HFFc6 (cell line): ENCODE measurements at places on chromosomes 2 and 18. TPM values are rescaled to one million over a fixed set of nuclear protein-coding genes. Genes with fewer than 3 reads are reported as not detected.

The CNGA3 gene
- 0.14 and 0.60 TPM in 2 replicates for total RNA-seq

The CENPO gene
- total RNA-seq: 17.8 to 32.4 TPM (median 28.7 TPM) in 3 replicates

The ALLC gene
- not detected in 3 replicates for total RNA-seq

The SCYGR1 gene
- total RNA-seq: not detected in 3 replicates

The IL1B gene
- total RNA-seq: 2.1 and 5.6 TPM in 2 replicates

The ITPRIPL1 gene
- total RNA-seq: 0.36 to 1.1 TPM (median 1.00 TPM) in 3 replicates

The SPATA3 gene
- not detected in 2 replicates for total RNA-seq

The LCT gene
- total RNA-seq: not detected in 3 replicates

The SANBR gene
- 5.5 to 9.5 TPM (median 7.8 TPM) in 3 replicates for total RNA-seq

The FER1L5 gene
- total RNA-seq: not detected in 3 replicates

The MATN3 gene
- total RNA-seq: 0.76 and 1.1 TPM in 2 replicates

The CCDC142 gene
- 8.2 to 11.1 TPM (median 10.0 TPM) in 3 replicates for total RNA-seq

The SP5 gene
- total RNA-seq: not detected in 3 replicates

The RBM44 gene
- total RNA-seq: 0.07 to 0.29 TPM (median 0.15 TPM) in 3 replicates

The HAAO gene
- total RNA-seq: 0.48 TPM in 1 of 2 replicates, not detected in the other

The WDR43 gene
- 67.0 to 80.8 TPM (median 74.5 TPM) in 3 replicates for total RNA-seq

The COLEC12 gene
- 0.05 to 0.12 TPM in 2 of 3 replicates, not detected in the other for total RNA-seq

The COLEC11 gene
- total RNA-seq: not detected in 3 replicates

The MAB21L4 gene
- not detected in 3 replicates for total RNA-seq

The C2orf74 gene
- 18.9 to 23.0 TPM (median 22.3 TPM) in 3 replicates for total RNA-seq

The MAL gene
- not detected in 3 replicates for total RNA-seq

DNA sequence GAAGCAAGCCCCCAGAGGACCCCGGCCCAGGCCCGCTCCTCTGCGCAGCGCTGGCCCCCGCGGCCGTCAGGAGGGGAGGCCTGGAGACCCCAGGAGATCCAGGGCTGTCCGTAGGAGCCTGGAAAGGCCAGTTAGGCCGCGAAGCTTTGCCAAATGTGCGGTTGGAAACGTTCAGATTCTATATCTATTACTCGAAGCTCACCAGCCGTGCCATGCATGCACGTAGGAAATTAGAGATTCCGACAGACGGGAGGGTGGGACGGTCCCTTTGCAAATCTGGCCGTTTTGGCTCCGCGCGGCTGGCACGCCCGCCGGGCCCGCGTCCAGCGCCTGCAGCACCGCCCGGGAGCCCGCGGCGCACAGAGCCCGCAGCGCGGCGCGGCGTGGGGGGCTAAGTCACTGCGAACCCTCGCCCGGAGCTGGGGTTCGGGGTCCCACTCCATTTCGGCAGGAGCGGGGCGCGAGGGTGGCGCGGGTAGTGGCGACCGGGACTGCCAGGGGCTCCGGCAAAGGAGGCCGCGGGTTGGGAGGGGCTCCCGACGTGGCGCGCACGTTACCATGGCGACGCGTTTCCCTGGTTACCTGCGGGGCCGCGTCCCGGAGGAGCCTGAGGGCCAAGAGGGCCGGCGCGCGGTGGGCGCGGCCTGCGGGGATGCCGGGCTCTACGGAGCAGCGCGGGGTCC, 488.6 kb upstream of the SMIM21 start:
- DNase-seq: no peak

GRCh38 chr2:98799375-98800329, 68.7 kb upstream of the MGAT4A start:
- no peak for DNase-seq

GRCh38 chr2:159774370-159774990, 23.5 kb downstream of the CD302 start:
- no peak for DNase-seq

DNA sequence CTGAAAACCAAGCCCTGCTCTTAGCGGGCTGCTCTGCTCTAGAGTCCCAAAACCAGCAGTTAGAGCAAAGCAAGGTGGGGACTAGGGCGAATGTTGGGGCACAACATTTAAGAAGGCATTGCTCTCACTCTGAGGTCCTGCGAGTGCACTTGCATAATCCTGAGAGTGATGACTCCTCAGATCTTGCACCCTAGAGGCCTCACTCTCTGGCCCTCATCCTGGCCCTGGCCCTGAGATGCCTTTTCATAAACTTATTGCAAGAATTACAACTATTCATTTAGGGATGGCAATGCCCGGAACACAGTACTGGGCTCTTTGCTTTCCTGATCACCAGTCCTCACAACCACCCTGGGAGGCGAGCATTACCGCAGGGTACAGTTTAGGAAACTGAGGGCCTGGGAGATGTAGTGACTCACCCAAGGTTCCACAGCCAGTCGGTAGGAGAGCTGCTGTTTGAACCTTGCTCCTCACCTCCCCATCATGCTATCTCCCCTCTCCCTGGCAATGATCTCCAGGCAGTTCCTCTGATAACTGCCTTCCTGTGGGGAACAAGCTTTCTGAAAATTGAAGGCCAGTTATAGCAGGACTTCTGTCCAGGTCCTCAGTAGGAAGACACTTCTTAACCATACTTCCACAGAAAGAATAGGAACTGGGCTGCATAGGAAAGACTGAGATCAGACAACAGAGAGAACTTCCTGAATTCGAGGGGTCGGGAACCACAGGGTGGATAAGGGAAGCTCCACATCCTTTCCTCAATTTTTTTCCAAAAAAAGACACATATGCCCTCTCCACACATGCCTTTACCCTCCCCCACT, 91.3 kb downstream of the TNS1 start:
- no peak for DNase-seq

- DNase-seq: no peak
Observed at GRCh38 chr18:36813101-36813775, 15.6 kb downstream of the TPGS2 start.

DNA sequence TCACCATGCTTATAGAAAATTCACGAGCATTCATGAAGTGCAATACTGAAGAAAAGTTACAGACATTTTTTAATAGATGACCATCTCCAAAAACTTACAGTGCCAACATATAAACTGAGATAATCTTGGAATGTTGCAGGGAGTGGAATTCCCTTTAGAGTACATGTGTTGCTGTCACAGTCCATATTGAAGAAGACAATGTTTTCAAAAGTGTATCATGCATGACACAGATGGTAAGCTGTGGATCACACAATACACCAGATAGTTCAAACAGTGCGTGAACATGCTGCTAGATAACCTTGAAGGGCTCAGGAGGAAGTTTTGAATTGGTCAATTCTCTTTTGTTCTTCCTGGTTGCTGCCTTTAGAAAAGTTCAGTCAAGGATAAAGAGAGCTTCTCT, 1644.3 kb upstream of the NXPH2 start:
- no peak for DNase-seq

GRCh38 chr2:157421331-157421944, 22.5 kb downstream of the CYTIP start:
- no peak for DNase-seq

- DNase-seq: no peak
Observed at GRCh38 chr2:175432793-175433192, 251.3 kb upstream of the ATP5MC3 start.

- DNase-seq: no peak
Observed at GRCh38 chr2:1990724-1991123, 246.4 kb upstream of the PXDN start.

- DNase-seq: no peak
Observed at GRCh38 chr18:50902797-50903196, 23.9 kb downstream of the ME2 start.

DNA sequence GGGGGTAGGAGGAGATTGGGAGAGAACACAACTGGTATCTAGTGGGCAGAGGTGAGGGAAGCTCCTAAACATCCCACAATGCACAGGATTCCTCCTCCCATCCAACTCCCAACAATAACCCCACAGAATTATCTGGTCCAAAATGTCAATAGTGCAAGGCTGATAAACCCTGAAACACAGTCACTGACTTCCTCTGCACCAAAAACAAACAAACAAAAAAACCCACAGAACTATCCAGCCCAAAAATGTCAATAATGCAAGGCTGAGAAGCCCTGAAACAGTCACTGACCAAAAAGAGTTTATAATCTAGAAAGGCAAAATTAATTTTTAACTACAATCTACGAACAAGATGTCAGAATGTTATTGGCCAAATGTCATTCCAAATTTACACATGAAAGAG, 9.8 kb downstream of the TMX3 start:
- no peak for DNase-seq

DNA sequence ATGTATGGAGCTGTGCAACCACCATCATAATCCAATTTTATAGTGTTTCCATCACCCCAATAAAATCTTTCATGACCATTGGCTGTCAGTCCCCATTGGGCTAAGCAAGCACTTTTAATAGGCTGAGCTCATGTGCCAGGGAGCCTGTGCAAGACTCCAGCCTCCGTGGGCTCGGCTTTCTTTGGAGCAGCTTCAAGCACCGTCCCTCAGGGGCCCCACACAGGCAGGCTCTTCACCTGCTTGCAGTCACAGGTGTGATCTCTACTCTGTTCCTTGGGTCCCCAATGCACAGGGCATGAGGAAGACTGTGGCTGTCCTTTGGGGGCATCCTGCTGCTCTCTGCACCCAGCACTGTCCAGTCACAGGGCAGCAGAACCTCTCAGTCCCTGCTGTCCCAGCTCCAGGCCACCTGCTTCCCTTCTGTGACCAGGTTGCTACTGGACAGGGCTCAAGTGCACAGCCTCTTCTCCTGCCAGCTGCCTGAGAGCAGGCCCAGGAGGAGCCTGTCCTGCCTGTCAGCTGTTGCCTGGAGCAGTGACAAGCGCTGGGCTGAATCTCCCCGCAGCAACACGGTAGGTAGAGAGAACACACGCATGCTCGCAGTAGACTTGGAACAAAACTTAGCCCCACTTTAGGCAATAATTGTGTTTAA, 40.7 kb upstream of the TMEM131 start:
- no peak for DNase-seq

- DNase-seq: no peak
Observed at GRCh38 chr2:238406998-238407285, 19.8 kb upstream of the ASB1 start.

DNA sequence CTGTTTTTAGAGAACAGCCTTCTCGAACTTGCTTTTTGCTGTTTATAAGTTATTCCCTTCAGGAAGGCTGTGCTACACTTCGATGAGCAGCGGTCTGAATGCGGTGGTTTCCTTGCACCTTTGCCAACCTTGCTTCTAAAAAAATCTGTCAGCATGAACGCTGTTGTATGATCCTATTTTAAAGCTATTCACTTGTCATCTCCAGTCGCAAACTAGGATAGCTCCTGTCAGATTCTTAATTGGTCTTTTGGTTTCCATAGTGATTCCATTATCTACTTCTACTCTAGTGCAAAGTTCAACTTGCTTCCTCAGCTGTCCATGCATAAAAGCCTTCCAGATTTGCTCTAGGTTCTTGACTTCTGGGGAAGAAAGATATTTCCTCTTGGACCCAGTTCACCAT, 76.3 kb upstream of the GALNT3 start:
- no peak for DNase-seq

GRCh38 chr2:205060269-205060668, 515.0 kb downstream of the PARD3B start:
- DNase-seq: peak; percentile 86

- peak; percentile 70 for DNase-seq
Observed at GRCh38 chr2:71930049-71930681, 217.5 kb downstream of the CYP26B1 start.

- no peak for DNase-seq
Observed at GRCh38 chr18:62938487-62938886, 223.1 kb downstream of the PHLPP1 start.

- no peak for DNase-seq
Observed at GRCh38 chr2:80370375-80371009, 65.9 kb upstream of the LRRTM1 start.

DNA sequence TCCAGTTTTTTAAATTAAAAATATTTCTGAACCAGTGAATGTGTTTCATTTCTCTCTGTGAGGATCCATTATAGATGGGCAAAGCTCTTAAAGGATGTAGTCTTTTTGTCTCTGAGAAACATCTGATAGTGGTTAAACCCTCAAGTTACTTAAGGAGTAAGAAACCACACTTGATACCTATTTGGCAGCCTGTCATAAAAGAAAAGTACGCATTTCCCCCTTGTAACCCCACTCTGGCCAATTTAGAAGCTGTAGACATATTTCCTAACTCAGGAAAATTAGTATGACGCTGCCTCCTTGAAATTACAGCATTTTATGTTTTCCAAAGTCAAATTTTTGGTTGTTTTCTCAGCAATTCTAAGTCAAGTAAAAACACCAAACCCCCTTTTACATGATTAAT, 2.0 kb downstream of the STAT4 start:
- no peak for DNase-seq

DNA sequence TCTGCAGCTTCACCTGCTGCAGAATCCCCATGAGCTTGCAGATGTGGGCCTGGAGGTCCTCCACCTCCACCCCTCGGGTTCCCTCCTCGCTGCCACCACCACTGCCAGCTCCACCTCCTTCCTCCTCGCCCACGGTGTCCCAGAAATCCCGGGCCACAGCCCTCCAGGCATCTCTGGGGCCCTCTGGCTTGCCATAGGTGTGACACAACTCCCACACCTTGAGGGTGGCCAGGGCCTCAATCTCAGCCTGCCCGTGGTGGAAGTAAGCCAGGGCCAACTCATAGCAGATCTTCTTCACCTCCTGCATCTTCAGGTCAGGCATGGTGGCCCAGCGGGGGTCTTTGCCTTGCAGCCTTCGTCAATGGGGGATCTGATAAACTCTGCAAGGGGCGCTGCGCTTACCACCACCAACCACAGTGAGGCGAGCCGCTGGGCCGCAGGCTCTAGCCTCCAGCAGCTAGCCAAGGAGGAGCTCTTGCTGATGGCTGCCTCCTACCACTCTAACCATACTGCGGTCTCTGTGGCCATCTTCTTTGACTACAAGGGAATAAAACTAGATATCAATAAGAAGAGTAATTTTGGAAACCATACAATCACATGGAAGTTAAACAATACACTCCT, 36.1 kb upstream of the ANKRD62 start:
- DNase-seq: no peak

- no peak for DNase-seq
Observed at GRCh38 chr2:12718015-12718671, 1.4 kb downstream of the TRIB2 start.

- DNase-seq: no peak
Observed at GRCh38 chr2:65153515-65153914, 23.6 kb upstream of the RAB1A start.

DNA sequence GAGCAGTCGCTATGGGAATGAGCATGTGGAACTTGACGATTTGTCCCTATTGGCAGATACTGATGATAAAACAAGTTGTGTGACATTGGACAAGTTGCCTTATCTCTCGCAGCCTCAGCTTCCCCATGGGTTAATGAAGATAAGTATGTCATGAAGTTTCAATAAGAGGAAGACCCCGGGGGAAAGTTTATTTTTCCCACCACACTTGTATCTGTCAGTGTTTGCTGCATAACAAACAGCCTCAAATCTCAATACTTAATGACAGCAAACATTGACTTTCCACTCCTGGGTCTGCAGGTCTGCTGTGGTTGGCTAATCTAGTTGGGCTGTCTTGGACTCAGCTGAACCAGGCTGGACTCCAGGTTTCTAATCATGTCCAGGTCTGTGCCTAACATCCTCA, 45.8 kb downstream of the INPP5D start:
- DNase-seq: no peak

GRCh38 chr2:45814488-45814887, 163.0 kb downstream of the PRKCE start:
- no peak for DNase-seq

DNA sequence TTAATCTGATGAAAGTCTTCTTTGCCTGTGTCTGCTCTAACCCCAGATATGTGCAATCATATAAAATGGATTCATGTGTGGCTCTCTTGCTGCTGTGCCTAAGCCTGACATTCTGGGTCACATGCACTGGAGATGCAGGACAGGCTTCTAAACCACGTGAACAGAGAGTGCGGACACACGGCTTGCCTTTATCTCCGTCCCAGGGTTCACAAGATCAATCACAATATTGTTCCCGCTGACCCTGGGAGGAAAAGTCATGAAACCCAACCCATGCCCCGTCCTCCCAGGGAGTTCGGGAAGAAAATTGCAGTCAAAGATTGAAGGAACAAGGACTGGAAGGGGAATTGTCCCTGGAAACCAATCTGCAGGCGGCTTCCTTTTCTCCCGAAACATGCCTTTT, 74.8 kb downstream of the VAPA start:
- no peak for DNase-seq
